AG09319 (cell line): ENCODE measurements at places on chromosomes 12 and 14.
A peak's percentile ranks its signal among the peaks of the same experiment; 100 is the strongest.

DNA sequence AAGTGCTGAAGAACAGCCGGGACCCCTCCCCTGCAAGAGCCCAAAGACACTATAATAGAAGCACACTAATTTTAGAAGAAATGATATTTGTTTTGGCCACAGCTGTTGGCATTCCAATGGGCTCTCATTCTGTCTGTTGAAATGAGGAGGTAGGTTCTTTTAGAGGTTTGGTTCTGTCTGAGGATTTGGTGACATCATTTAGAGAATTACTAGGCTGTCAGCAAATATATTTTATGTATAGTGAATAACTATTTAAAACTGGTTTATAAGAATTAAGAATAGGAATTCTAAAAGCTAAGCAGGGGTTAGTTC lies 200.7 kb upstream of the SLC38A2 start:
- no peak for DNase-seq

GRCh38 chr12:43758247-43758727 lies 303 bp downstream of the PUS7L start:
- DNase-seq = no peak

GRCh38 chr14:65141523-65141922 lies 39.2 kb upstream of the MAX start:
- DNase-seq = no peak

DNA sequence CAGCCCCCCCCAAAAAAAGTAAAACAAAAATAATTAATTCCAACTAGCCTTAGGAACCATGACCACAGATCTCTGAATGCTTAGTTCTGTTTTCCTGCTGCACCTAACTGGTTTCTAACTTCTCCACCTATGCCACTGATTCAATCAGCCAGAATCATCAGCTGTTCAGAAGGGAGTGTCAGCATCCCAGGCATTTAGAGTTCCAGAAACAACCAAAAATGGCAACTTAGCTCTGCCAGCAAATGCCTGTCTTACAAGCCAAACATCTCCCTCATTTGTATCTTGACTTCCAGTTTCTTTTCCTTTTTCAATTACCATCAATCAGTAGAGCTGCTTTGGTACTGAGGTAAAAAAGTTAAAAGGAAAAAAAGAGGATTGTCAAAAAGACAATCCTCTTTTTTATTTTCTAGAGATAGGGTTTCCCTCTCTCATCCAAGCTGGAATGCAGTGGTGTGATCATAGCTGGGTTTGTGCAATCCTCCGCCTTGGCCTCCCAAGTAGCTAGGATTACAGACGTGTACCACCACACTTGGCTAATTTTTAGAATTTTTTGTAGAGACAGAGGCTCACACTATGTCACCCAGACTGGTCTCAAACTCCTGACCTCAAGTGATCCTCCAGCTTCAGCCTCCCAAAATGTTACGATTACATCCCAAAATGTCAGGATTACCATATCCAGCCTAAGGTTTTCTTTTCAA lies 45.2 kb upstream of the ISM2 start:
- no peak for DNase-seq

DNA sequence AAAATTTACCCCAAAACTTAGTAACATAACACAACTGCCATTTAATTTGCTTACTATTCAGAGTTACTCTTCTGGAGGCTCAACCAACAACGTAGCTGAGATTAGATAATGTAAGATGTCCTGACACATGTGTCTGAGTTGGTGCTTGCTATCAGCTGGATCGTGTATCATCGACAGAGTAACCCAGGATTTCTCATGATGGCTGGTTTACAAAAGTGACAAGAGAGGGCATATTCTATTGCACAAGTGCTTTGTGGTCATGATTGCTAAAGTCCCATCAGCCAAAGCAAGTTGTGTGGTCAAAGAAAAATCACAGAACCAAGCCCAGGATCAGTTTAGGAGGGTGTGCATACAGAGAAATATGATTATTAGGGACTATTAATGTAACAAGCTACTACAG lies 73.4 kb downstream of the CAPZA3 start:
- no peak for DNase-seq

DNA sequence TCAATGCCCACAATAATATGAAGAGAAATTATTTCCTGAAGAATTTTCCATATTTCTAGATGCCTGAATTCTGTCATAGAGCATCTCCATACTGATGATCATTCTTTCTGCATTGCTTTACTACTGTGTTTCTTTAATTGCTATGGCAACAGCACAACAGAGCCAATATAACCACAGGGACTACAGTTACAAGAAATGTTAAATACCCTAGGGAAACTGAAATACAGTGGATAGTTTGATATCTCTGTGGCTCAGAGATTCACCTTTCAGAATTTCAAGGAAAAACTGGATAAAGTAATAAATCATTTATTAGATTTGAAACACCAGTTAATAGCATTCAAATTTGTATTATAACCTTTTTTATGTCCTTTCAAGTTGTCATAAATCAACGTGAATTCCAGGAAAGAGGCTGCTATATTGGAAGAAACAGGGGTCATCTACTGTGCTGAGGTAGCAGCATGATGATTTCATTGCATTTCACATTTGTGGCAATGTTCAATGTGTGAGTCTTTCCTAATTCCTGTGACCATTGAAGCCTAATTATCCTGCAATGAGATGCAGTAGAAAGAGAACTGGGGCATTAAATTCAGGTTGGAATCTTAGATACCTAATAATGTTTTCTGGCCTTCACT lies 267.1 kb downstream of the LRFN5 start:
- no peak for DNase-seq

GRCh38 chr12:67531501-67531900 lies 117.0 kb upstream of the DYRK2 start:
- no peak for DNase-seq

- DNase-seq = no peak
Measured at GRCh38 chr12:132355742-132356681, 26.6 kb upstream of the GALNT9 start.

GRCh38 chr14:81382517-81383225 lies 17.5 kb downstream of the STON2 start:
- DNase-seq = no peak

GRCh38 chr12:121577443-121578180 lies 3.2 kb downstream of the KDM2B start:
- DNase-seq = no peak

DNA sequence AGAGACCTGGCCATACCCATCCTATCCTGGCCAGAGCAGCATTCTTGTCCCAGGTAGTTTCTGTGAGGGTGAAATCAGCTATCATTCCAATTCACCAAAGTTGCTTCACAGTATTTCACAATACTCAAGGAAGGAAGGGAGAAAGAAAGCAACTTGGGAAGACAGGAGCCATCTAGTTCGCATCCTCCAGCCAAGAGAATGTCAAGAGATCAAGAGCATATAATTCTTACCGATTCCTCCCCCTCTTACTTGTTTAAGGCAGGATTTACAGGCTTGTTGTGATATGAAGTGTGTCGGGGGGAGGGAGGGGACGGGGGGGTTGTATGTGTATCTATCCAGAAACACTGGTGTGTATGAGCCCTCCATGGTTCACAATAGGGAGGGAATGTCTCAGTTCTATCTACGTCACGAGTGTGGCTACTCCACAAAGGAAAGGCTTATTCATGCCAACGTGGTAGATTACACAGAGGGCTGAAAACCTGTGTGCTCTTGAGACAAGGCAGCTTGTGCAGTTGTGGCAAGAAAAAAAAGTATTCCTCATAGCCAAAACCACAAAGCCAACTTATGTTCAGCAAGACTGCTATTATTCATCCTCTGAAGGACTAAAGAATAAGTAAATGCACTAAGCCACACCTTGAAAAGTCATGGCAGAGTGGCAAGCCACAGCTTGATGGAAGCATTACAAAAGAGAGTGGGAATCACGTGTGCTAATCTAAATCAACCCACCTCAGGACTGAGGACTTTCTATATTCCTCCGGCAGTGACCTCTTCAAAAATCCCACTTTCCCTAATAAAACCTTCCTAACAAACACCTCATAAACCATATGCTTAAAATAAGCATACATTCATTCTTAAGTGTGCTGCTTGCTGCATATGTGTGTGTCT lies 35.0 kb downstream of the CORO1C start:
- DNase-seq = peak; percentile 84

GRCh38 chr12:12685305-12685704 lies 10.7 kb downstream of the GPR19 start:
- DNase-seq = no peak

- DNase-seq = no peak
Measured at GRCh38 chr14:95895720-95896119, 19.1 kb downstream of the TUNAR start.

- no peak for DNase-seq
Measured at GRCh38 chr14:100575266-100575995, 11.8 kb downstream of the BEGAIN start.

GRCh38 chr14:31837031-31837430 lies 240.1 kb upstream of the ARHGAP5 start:
- DNase-seq = no peak

GRCh38 chr14:63535918-63536317 lies 7.3 kb downstream of the PPP2R5E start:
- no peak for DNase-seq

DNA sequence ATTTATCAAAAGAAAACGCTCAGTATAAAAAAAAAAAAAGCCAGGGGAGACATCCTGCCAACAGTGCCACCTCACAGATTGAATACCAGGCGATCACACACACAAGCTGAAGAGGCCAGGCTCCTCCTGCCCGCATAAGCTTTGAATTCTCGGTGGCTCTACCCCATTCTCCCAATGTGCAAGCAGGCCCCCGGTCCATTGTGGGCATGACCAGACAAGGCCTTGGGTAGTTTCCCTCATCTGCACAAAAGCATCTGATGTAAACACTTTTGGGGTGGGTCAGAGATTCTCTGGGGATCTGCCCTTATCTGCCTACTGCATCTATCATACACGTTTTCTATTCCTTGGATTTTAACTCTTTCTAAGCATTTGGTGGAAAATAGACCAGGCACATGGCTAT lies 16.2 kb downstream of the KLRF2 start:
- no peak for DNase-seq

DNA sequence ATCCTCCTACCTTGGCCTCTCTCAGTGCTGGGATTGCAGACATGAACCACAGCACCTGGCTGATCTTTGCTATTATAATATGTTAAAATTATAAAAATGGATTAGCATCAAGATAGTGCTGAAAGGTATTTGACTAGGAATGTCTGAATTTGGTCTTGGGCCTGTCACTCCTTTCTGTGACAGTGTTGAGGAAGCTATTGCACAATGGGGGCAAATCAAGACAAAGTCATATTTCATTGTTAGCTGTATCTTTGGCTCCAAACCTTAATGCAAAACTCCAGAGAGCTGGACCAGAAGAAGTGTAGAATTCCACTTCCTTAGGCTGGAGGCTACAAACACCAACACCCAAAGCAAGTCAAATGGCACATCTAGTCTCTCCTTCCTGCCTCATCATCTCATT lies 42.2 kb downstream of the ZCRB1 start:
- DNase-seq = no peak

- no peak for DNase-seq
Measured at GRCh38 chr12:58819985-58820384, 100.3 kb downstream of the LRIG3 start.

DNA sequence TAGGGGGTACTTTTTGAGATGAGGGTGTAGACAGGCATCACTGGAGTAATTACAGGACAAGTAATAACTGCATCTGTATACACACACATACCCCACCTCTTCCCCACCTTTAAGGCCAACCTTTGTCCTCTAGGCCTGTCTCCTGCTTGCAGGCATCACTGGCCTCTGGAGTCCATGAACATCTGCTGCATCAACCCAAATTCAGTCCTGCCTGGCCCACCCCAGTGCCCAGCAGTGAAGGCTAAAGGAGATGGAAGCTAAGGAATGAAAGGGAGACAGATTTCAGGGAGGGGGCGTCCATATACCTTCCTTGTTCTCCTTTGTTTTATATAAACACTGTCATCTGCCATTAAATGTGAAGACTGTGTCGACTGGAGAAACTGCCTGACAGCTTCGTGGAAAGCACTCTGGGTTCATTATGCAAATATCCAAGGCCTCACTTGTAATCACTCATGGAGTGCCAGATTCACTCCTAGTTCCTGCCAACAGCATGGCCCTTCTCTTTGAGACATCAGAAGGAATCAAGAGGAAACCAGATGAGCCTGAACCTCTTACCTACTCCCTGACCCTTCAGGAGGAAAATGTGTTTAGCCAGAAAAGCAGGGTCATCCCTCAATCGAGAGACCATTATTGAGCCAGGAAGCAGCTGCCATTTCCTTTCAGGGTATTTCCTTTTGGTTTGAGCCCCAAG lies 64.4 kb downstream of the SERPINA3 start:
- DNase-seq = no peak

DNA sequence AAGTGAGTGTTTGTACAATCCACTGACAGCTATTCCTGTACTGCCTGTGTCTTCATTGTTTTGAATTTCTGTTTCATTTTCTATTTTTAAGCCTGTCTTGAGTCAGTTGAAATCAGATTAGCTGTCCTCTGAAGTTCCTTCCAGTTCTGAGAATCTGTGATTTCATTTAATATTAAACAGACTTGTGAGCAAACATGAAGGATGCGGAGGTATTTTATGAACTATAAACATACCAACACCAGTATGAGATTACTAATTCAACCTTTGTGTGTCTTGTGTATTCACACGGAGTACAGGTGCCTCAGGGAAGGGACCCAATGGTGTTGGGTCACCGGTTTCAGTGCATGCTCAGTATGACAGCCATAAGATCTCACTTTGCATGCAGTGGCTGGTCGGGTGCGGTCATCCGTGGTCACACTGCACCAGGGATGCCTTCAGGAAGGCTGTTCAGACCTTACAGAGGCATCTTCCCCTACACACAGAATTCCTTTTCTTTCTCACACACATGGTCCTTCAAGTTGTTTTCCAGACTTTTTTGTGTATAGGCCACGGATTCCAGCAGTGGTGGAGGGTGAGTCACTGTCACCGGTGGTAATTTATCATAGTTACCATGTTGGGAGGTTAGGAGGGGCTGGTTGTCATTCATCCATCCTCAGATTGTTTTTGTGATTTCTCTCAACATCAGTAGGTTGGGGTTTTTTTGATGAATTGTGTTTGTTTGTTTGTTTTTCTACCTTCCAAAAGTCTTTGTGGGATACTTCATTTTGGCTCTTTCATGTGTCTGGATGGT lies 103.0 kb upstream of the SFSWAP start:
- no peak for DNase-seq

DNA sequence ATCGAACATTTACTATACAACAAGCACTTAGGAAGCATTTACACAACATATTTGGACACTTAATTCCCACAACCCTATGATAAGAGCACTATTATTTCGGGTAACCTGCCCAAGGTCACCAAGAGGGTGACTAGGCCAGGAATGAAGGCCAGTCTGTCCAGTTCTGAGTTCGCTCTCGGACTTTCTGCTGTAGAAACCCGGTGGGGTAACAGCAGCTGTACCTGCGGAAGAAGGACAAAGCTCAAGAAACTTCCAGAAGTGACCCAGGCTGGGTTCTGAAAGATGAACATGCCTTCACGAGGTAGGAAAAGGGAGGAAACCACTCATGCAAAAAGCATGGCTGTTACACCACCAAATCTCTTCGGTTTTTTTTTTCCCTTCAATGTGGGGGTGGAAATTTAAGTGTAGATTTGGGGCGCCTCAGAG lies 10.8 kb downstream of the PLA2G1B start:
- DNase-seq = no peak

DNA sequence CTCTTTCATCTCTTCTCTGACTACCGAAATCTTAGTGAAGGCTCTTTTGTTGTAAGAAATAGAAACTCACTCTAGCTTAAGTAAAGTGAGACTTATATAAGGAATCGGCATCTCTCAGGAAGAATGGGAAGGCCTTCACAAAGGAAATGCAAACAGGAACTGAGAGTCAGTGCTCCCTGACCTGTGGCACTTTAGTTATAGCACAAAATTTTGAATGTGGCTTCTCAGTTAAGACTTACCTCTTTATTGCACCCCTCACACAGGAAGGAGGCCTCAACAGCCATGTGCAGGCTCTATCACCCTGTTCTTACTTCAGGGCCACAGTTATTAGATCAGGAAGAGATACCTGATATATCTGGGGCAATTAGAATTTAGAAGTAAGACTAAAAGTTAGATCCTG lies 224.7 kb upstream of the EGLN3 start:
- DNase-seq = no peak
